ENCODE measurements at places on chromosomes 16 and 17. TPM values are rescaled to one million over a fixed set of nuclear protein-coding genes. Genes with fewer than 3 reads are reported as not detected.

DNA sequence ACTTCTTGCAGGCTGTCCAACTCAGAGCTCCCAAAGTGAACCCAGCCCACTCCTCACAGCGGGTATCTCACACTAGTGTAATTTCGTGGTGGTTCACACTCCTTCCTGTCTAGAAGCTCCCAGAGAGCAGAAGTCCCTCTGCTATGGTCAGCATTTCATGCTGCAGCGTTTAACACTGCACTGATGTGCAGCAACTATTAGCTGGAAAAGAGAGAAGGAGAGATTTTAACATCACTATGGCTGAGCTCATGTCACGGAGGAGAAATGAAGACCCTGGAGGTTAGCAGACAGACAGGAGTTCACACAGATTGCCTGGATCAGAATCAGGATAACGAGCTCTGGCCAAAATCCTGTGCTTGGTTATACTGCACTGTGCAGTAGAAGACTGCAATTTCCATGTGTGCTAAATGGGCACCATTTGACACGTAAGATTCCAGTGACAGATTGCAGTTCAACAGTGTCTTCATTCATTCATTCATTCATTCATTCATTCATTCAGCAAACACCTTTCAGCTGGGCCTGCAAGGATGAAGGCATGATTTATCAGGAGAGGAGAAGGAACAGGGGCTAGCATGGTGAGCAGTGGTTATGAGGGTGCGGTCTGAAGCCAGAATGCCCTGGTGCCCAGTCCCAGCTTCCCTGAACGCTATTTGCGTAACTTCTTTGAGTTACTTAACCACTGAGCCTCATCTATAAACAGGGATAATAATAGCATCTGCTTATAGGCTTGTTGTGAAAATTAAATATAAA lies 5.3 kb upstream of the CCL1 start:
- DNase-seq: no peak

GRCh38 chr17:56313201-56313600 lies 159.9 kb downstream of the ANKFN1 start:
- no peak for DNase-seq

DNA sequence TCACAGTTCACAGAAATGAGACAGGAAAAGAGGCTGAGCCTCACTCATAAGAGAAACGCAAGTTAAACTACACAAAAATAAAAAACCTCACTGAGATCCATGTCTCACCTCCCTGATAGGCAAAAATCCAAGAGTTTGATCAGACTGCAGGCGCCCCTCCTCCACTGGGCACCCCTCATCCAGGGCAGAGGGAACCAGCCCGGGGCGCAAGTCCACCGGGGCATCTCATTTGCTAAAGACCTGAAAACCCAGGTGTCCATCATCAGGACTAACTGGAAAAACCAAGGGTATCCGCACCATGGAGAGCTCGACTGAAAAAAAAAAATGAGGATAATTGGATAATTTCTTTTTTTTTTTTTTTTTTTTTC lies 2.6 kb downstream of the HBZ start:
- no peak for DNase-seq

- no peak for DNase-seq
These were observed 39.9 kb downstream of the RNF157 start for GRCh38 chr17:76200354-76200753.

- no peak for DNase-seq
These were observed 23.3 kb downstream of the NOS2 start for GRCh38 chr17:27776882-27777624.

GRCh38 chr17:77318491-77319210 lies 177.9 kb downstream of the SEC14L1 start:
- DNase-seq: no peak

- no peak for DNase-seq
These were observed 802 bp downstream of the SETD6 start for GRCh38 chr16:58515871-58516767.

The ACE gene
- 207 TPM for total RNA-seq

Data from endothelial cell of umbilical vein (primary cell).